ENCODE measurements at places on chromosomes 6 and 20.
A peak's percentile ranks its signal among the peaks of the same experiment; 100 is the strongest.

DNA sequence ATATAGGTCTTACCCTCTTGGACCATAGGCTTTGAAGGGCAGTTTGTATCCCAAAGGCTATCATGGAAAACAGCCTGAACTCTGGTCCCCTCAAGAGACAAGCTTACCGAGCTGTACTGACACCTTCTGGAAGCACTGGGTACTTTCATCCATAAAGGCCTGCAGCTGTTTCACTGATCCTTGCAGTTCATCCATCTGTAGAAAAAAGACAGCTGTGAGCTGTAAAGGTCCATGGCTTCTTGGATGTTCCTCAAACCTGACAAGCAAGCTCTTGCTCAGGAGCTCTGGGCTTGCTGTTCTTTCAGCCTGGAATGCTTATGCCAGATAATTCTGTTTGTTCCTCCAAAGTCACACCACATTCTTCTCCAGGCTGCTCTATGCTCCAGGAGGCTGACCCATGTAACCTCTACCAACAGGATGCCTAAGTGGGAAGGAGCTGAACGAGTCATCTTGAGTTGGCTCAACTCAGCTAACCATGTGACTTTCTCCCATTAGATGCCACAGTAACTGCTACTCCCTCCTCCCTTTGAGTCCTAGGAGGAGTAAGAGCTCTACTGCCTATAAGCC, 8.8 kb upstream of the NDRG3 start:
- DNase-seq: peak; percentile 59

- DNase-seq: no peak
Observed at GRCh38 chr6:108748959-108749358, 99.3 kb upstream of the ARMC2 start.

DNA sequence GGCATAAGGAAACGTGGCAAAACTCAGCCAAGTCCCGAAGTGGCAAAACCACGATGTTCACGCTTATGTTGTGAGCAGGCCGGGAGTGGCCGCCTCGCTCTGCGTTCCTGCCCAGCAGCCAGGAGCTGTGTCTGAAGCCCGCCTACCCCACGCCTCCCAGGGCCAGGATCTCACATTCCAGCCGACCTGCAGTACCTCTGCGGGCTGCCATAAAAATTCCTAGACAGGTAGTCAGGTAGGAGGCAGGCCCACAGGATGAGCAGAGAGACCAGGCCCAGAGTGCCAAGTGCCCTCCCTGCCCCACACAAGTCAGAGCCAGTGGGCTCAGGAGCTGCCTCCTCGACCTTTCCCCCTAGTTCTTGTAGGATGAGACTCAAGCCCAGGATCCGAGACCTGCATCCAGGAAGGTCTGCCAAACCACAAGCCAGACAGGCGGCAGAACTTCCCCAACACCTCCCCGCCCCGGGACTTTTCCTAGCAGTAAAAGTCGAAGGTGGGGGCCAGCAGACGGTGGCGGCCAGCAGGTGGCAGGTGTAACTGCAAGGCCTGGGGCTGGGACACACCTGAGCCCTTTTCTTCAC, 16.7 kb downstream of the PMEPA1 start:
- DNase-seq: no peak

DNA sequence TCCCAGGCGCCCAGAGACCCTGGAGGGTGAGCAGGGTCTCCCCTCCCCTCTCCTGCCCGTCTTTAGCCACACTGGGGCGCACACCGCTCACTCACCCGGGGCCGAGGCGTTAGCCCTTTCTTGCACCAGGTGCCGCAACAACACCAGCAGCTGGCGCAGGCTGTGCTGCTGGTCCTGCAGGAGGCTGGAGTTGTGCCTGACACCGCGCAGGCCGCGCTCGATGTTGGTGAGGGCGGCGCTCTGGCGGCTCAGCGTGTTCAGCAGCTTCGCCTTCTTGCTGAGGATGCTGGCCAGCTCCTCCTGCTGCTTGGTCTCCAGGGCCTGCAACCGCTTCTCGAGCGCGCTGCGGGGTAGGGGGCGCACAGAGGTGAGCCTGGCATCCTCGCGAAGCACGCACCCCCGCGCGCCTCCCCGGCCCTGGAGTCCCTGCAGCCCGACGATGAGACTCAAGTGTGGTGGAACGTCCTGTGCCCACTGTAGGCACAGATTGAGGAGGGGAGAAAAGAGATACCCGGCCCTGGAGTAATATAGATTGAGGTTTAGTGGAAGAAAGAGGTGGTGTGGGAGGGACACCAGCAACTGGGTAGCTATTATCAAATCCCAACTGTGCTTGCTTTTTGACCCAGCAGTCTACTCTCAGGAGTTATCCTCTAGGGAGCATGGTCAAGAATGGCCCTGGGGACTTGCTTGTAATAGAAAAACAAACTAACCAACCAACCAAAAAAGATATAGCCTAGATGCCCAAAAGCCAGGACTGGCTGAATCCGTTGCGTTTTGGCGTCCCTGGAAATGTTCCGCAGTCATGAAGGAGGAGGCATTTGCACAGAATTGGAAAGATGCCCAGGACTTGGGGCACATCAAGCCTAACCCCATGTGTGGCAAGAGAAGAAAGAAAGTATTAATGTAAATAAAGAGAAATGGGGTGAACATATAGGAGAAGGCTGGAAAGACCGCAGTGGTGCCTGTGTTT, 30.9 kb downstream of the ANGPT4 start:
- DNase-seq: peak; percentile 3

GRCh38 chr6:14443629-14444268, 326.2 kb downstream of the CD83 start:
- DNase-seq: no peak

DNA sequence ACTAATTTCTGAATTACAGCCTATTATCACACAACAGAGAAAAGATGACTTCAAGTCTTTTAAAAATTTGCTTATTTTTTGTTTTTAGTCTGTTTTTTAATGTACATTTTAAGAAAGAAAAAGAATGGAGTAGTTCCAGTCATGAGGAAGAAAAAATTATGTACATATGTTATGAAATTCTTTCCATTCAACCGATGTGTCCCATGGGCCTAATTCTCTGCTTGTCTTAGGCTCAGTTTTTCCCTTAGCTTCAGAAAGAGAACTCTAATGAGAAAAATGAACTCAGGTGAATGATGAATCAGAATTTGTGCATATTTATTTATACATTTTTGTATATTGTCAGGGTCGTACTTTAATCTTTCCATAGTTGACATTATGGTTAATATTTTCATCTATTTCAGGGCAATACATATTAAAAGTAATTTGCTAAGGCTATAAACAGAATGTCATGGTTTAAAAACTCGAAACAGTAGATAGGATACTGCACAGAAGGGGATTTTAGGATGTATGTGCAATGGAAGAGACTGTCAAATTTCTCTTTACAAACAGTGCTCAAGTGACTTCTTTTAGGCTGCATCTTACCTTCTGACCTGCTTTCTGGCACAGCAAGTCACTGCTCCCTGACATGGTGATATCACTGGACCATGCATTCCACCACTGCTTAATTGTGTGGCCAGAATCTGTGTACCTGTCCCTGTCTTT, 153.1 kb downstream of the EPHA7 start:
- DNase-seq: no peak

DNA sequence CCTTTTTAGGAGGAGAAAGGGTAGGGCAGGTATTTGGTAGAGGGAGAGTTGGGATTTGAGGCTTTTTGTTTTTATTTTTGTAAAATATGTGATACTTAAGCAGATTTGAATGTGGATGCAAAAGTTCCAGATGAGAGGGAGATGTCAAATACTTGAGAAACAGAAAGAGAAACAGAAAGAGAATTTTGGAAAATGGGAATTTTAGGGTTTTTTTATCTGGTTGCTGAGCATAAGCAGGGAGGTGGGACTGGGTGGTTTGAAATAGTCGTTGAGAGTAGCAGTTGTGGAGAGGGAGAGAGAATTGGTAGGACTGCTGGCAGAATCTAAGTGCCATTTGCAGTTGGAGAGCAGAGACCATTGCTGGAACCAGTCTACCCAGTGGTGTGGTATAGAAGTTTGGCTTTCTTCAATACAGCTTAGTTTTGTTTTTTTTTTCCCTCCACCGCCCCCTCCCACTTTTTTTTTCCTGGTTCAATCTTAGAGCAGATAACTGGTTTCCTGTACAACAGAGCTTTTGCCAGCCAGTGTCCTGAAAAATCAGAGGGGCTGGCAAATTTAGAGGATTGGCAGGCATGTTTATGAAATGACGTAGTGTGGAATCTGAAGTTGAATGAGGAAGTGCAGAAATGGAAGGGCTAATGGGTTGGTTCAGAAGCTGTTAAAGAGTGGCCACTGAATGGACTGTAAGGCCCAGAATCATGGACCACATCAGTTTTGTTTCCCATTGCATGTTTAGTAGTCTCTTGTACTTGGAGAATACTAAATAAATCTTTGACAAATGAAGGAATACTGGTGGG, 68.7 kb downstream of the ATRN start:
- no peak for DNase-seq

DNA sequence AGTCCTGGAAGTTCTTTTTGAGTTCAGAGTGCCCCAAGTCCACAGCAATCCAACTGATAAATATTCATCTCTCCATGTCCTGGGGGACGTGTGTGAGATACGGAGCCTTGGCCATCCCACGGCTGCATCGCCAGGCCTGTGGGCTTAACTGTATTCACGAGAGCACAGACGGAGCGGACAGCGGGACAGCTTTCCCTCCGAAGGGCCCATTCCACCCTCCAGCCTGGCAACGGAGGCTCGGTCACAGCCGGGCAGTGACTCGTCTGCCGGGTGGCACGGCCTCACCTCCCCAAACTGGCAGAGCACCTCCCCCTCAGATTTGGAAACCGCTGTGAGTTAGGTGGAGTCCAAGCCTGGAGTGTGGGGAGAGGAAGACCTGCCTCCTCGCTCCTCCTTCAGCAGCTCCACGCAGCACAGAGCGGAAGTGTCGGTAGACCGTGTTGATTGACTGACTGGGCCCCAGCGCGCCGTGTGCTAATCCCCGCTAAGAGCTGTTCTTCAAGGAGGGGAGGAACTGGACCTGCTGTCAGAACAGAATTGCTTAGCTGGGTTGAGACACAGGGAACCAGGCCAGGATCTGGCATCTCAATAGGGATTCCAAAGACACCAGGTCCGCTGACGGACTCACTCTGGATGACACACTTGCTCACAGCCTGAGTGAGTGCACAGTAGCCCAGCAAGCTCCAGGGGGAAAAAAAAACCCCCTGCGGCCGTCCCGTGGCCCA, 10.9 kb downstream of the FOXF2 start:
- DNase-seq: no peak

- no peak for DNase-seq
Observed at GRCh38 chr20:23601715-23602114, 4.0 kb downstream of the CST9 start.
